ENCODE measurements at places on chromosomes 6 and 20.
A peak's percentile ranks its signal among the peaks of the same experiment; 100 is the strongest.

DNA sequence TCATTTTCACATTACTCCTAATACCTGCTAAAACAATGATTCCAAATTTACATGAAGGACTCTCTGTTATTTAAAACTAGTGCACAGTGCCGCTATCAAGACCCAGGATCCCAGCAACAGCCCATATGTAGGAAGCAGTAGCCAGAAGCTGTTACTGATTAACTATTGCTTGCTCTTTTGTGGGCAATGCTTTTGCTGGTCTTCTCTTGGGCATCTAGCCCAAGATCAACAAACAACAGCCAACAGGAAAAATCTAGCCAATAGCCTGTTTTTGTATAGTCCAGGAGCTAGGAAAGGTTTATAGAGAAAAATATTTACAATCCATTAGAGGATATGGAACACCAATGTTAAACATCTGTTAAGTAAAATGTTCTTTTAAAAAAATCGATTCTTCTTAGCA lies 22.1 kb upstream of the TENT5A start:
- no peak for DNase-seq

DNA sequence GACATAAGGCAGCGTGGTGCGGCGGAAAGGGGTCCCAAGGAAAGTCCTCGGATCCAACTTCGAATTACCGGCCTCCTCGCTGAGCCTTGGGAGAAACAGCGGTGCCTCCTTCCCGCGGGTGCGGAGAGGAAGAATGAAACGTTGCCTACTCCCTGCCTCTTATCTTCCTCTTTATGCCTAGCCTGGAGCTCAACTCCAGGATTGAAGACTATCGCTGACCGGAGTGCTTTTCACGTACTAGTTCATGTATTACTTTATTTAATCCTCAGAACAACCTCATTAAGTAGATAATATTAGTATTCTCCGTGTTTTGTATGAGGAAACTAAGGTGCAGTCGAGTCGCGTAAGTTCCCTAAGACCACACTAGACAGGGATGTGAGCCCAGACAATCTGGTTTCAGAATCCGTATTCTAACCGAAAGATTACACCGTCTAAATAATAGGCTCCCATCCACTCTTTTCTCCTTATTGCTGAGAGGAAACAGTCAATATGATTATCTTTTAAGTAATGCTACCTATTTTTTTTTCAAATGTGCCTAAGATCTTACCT lies 793 bp upstream of the PDSS2 start:
- no peak for DNase-seq

DNA sequence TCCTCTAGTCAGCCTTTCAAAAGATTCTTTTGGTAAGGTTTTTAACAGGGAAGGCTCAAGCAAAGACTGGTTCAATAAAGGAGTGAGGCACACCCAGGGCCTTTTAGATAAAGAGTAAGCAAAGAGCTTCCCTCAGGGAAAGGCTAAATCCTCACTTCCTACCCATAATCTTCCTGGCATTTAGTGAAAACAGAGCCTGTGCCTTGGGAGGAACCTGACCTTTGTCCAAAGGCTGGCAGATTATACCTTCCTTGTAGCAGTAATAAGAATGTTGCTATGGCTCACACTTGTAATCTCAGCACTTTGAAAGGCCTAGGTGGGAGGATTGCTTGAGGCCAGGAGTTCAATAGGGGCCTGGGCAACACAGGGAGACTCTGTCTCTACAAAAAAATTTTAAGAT lies 280.1 kb upstream of the PLCB4 start:
- DNase-seq: no peak

GRCh38 chr6:72620871-72621290 lies 983 bp upstream of the KCNQ5 start:
- no peak for DNase-seq

DNA sequence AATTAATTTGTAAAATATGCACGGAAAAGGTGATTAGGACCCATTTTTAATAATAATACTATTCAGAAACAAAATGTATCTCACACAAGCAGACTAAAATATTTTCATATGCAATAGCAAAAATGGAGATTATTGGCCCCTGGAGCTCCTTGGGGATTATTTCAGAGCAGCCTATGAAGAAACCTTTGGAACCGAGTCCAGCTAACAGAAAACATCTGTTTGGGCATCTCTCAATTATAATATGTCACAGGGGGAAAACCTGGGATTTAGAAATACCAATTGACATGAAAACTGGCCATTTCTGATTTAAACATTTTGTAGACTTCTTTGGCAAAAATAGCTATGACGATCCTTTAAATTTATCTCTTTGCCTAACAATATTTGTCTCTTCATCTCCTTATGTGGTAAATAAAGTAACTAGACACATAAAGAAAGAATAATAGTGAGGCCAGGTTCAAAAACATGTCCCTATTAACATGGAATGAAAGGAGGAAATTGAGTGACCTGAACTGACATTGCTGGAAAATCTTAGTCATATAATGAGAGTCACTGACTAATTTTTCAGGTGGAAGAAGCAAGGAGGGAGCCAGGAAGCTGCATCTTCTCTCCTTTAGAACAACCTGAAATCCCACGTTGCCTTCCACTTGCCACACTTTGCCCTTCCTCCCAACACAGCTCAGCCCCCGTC lies 199.0 kb downstream of the SOD2 start:
- DNase-seq: no peak

GRCh38 chr6:30683183-30683979 lies 3.1 kb downstream of the PPP1R18 start:
- peak; percentile 9 for DNase-seq

DNA sequence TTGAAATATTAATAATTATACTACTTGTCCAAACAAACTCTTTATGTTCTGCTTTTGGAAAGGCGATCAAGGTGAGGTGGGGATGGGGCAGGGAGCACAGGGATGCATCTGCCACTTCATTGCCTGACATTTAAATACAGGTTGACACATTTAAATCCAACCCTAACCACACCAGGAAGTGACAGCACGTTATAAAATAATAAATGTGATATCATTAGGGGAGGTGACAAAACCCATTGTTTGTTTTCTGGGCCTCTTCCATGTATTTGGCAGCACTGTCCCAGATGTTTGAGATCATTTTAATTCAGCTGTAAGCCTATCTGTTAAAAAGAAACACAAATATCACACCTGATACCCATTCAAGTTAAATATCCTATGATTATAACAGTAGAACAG lies 342.4 kb upstream of the ARID1B start:
- no peak for DNase-seq

- DNase-seq: peak; percentile 60
Measured at GRCh38 chr6:111087871-111088667, 766 bp downstream of the SLC16A10 start.

DNA sequence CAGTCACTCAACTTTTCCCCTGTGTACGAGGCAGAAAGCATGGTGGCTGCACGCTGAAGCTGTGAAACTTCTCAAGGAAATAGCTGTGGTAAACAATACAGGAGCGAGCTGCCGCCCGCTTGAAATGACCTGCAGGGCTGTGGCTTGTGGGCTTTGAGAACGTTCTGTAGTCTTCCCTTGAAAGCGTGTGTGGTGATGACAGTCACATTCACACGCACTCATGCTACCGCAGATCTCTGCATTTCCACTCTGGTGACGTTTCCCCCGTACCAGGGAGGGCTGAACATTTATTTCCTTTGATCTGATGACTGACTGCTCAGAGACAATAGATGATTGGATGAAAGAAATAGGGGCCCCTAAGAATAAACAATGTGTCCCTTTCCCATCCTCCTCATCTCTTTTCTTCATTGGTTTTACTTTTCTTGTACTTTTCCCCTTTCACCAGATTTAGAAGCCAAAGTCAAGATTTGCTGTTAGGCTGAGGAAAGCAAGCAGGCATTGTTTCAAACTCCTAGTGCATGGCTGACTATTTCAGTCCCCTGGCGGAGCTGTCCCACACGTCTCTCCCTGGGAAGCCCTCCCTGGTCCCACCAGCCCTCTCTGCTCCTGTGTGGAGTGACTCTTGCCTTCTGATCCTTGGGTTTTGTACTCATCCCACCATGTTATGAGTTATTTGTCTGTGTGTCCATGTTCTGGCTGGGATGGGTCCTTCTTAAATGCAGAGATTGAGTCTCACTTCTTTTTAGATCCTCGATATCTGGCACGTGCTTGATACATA lies 3.9 kb downstream of the SYTL3 start:
- DNase-seq: no peak

DNA sequence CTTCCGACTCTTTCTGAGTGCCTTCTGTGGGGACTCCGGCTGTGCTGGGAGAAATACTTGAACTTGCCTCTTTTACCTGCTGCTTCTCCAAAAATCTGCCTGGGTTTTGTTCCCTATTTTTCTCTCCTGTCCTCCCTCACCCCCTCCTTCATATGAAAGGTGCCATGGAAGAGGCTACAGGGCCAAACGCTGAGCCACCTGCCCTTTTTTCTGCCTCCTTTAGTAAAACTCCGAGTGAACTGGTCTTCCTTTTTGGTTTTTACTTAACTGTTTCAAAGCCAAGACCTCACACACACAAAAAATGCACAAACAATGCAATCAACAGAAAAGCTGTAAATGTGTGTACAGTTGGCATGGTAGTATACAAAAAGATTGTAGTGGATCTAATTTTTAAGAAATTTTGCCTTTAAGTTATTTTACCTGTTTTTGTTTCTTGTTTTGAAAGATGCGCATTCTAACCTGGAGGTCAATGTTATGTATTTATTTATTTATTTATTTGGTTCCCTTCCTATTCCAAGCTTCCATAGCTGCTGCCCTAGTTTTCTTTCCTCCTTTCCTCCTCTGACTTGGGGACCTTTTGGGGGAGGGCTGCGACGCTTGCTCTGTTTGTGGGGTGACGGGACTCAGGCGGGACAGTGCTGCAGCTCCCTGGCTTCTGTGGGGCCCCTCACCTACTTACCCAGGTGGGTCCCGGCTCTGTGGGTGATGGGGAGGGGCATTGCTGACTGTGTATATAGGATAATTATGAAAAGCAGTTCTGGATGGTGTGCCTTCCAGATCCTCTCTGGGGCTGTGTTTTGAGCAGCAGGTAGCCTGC lies 4.8 kb downstream of the PIM1 start:
- no peak for DNase-seq

DNA sequence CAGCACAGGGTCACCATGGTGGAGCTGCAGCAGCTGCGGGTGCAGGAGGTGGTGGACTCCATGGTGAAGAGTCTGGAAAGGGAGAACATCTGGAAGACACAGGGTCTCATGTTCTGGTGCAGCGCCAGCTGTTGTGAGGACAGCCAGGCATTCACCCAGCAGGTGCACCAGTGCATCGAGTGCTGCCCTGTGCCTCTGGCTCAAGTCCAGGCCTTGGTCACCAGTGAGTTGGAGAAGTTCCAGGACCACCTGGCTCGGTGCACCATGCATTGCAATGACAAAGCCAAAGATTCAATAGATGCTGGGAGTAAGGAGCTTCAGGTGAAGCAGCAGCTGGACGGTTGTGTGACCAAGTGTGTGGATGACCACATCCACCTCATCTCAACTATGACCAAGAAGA lies 22.9 kb upstream of the RIPK1 start:
- DNase-seq: no peak

DNA sequence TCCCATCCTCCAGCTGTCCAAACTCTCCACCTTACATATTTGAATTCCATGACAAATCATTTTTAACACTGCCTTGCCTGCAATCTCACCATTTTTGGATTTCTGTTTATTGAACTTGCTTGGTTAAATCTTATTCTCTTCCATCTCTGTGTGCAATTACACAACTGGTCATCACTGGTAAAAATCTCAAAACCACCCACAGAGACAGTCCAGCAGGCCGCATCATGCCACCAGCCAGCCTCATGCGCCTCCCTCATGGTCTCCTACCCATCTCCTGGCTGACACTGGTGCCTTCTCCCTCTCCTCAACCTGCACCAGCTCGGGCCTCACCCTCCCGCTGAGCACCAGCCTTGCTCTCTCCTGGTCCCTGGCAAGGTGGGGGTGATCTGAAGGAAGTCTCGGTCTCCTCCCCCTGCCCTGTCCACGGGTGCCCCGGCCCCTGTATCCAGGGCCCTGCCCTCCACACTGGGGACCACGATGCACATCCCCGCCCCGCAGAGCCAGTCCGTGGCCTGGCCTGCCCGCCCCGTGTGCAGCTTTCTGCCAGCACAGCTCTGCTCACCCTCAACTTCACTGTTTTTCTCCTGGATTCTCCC lies 92.0 kb downstream of the THBS2 start:
- DNase-seq: no peak

- no peak for DNase-seq
Measured at GRCh38 chr20:829551-829950, 4.0 kb upstream of the FAM110A start.
